Stimulated activated CD4-positive, alpha-beta T cell treated with anti-CD3 and anti-CD28 coated beads, Interleukin-4, amount 100 ng/mL, for 1 hour (primary cell): ENCODE measurements at places on chromosomes 7 and 10.

DNA sequence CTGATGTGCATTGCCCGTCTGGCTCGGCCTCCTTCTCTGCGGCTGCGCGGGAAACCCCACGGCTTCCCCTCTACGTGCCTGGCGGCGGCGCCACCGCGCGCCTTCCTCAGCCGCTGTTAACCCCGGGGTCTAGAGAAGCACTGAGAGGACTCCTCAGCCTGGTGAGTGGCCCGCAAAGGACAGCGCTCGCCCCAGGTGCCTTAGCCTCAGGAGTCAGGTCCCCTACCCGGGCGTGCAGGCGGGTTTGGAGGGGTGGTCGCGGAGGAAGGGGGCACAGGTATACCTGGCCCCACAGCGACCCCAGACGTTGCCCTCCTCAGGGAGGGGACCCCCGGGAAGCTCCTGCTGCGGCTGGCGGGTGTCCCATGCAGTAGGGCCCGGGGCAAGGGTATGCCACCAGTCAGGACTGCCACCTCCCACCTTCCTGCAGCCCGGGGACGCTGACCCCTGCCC lies 51.0 kb downstream of the ARL5B start:
- no peak for DNase-seq

GRCh38 chr10:89242840-89243568 lies 8.6 kb downstream of the LIPA start:
- no peak for DNase-seq

DNA sequence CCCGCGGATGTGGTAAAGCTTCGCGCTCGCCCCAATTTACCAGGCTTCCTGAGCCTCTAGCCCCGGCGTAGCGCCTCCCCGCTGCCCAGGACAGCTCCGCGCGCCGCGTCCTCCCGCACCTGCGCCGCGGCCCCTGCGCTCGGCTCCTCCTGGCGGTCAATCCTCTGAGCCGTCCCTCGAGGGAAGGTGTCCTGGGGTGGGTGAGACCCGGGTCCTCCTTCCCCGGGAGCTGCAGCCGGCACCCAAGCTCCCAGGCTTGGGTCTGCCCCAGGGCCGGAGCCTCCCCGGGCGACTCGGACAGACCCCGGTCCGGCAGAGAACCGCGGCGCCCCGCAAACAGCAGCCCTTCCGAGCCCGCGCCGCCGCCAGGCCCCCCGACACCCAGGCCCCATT lies 512 bp downstream of the OSBPL3 start:
- peak; percentile 71 for DNase-seq

- DNase-seq, result no peak
Measured at GRCh38 chr7:84194484-84195271, at the start of gene SEMA3A. SEMA3A (minus strand) TSS chr7:84194789; CDS start chr7:84194586, 203 bp downstream.

GRCh38 chr7:129643550-129644170 lies 32.1 kb downstream of the NRF1 start:
- no peak for DNase-seq

- DNase-seq, result no peak
Measured at GRCh38 chr7:120307991-120308545, 35.1 kb downstream of the KCND2 start.

DNA sequence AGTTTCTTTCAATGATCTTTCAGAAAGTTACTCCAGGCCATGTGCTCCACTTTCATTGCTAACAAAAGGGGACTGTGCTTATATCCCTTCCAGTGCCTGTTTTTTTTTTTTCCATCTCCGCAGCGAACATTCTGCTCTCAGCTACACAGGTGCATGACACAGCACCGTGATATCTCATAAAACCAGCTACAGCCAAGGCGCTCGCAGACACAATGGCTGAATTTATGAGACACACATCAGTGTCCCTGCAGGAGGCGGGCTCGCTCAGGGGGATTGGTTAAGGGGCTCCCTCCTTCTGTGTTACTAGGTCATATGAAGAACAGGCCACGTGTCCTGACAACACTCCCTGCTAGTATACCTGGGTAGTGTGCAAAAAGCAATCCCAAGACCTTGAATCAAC lies 245.5 kb downstream of the SKAP2 start:
- DNase-seq, result no peak

DNA sequence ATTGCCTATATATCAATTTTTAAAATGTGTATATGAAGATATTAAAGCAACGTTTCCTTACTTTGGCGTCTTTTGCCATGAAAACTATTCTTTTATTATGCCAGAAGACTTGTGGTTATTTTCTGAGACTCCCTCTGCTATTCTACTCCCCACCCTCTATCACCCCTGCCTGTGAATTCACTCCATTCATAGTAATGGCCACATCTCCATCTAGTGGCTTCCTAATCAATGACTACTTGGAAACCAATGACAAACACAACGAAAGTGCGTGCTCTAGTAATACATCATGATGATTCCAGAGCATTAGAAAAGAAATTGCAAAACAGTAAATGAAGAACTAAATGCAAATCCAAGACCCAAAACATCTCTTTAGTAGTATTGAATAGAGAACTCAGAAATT lies 186.7 kb upstream of the HGF start:
- DNase-seq, result no peak

- DNase-seq, result no peak
Measured at GRCh38 chr10:16952610-16953009, 135.4 kb upstream of the RSU1 start.

- no peak for DNase-seq
Measured at GRCh38 chr10:96272316-96273280, 1.2 kb upstream of the BLNK start.

GRCh38 chr10:126375926-126376554 lies 12.2 kb downstream of the ADAM12 start:
- DNase-seq, result no peak

GRCh38 chr7:90828601-90829000 lies 232.5 kb downstream of the CDK14 start:
- no peak for DNase-seq

GRCh38 chr7:150954201-150954985 lies 23.7 kb downstream of the KCNH2 start:
- no peak for DNase-seq

DNA sequence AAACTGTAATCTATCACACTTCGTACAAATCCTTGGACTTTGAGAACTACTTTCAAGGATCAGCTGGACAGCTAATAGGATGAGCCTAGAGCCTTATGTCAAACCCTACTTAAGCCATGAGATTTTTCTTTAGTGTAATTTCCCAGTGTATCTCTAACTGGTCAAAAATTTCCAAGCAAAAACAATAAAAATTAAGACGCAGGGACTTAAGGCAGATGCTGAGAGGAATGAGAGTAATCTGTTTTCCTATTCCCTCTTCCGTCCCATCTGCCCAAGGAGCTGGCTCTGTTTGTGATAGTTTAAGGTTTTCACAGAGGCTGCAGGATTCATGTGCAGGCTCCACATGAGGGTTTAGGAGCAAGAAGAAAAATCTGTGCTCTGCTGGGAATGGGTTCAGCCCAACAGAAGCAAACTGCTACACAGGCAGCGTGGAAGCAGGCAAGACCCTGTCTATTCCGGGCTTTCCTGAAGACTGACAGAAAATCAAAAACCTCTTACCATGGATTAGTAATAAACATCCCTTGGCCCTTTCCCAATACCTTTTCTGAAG lies 62.2 kb downstream of the ARMH3 start:
- no peak for DNase-seq

GRCh38 chr10:107616031-107616430 lies 451.5 kb upstream of the SORCS1 start:
- DNase-seq, result no peak

- peak; percentile 75 for DNase-seq
Measured at GRCh38 chr10:119595676-119596515, 868 bp downstream of the TIAL1 start.

- no peak for DNase-seq
Measured at GRCh38 chr10:58384544-58384998, 639 bp upstream of the TFAM start.

GRCh38 chr7:150727381-150727780 lies 9.8 kb upstream of the GIMAP5 start:
- no peak for DNase-seq

DNA sequence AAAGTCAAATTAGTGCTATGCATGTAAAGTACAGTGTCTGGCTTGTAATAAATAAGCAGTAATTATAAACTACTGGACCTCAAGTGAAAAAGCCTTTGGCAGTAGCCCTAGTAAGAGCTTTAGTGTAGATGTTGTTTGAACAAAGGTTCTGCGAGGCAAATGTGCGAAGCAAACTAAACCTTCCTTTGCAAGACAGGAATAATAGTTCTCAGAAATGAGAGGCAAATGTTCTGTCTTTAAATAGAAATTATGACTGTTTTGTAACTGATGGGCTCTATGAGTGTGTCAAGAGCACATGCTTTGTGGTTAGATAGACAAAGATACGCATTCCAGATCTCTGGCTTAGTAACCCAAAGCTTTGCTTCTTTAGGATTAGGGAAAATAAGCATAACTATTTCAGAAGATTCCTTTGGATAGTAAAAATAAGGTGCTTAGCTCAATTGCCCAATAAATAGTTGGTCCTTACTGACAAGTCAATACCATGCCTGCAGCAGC lies 169.2 kb upstream of the CDC14C start:
- no peak for DNase-seq

GRCh38 chr10:72257051-72257892 lies 16.5 kb upstream of the DDIT4 start:
- DNase-seq, result no peak

DNA sequence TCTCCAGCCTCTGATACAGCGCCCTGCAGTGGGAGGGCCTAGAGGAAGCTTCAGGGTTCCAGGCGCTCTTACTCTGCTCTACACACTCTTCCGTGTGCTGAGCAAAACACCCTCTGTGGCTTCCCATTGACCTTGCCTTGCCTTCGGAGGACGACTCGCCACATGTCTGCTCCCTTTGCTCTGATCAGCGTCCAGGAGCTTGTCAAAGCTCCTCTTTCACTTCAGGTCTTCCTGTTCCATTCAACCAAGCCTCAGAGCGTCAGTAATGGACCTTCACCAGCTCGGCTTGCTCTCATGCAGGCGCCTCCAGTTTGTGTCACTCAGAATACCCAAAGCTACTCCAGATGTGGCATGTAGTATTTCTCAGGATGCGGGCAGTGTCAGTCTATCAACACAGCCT lies 173.9 kb downstream of the ARID5B start:
- no peak for DNase-seq

DNA sequence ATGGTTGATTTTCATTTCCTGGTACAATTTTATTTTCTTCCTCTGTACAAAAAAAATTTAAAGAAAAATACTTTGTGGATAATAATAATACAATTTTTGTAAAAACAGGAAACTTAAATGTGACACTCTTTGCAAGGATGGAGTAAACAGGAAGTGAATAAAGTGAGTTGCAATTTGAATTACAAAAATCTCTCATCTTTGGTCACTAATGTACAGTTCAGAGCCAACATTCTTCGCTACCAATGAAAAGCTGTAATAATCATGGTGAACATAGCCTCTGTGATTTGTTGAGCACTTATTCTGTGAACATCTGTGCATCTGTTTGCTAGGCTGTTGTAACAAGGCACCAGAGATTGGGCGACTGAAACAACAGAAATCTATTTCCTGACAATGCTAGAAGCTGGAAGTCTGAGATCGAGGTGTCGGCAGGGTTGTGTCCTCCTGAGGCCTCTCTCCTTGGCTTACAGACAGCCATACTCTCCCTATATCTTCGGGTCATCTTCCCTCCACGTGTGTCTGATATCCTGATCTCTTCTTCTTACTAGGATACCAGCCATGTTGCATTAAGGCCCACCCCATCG lies 295.3 kb upstream of the KLF6 start:
- no peak for DNase-seq

- no peak for DNase-seq
Measured at GRCh38 chr7:92765725-92766124, 70.6 kb downstream of the CDK6 start.

DNA sequence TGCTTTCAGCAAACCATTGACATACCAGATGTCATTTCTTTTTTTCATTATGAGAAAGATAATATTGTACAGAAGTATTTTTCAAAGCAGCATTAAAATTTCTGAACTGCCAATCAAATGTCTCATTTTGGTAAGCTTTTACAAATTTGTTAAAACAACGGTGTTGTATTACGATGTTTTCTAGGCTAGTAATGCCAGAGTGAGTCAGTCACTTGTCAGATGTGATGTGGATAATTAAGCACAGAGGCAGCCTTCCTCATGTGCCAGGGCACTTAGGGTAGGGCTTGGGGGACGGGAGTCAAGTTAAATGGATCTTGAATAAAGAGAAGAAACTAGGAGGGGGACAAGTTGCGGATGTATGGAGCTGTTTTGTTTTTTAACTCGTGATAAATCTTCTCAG lies 10.1 kb downstream of the PSTK start:
- no peak for DNase-seq

DNA sequence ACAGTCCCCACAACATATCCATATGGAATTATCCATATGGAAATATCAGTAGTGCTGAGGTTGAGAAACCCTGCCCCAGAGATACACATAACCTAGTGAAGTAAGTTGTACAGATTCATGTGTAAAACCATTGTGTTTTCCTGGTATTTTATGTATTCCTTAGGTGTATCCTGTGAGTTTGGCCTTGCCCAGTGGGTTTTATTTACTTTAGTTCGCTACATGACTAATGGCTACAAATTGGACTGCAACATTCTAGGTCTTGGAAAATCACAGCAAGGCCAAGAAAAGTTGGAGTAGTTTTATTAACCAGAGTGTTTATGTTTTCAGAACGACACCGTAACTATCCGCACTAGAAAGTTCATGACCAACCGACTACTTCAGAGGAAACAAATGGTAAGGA lies 1.4 kb downstream of the RPS24 start:
- DNase-seq, result no peak

- DNase-seq, result no peak
Measured at GRCh38 chr10:55786461-55787050, 574.5 kb downstream of the ZWINT start.
